ENCODE measurements at places on chromosomes 11 and 22. TPM values are rescaled to one million over a fixed set of nuclear protein-coding genes. Genes with fewer than 3 reads are reported as not detected.

The RASL10A gene
- 3.0 TPM for total RNA-seq

The HTR3A gene
- not detected for total RNA-seq

The OR8G5 gene
- not detected for total RNA-seq

- no peak for DNase-seq
Observed at GRCh38 chr11:68734111-68734510, 17.2 kb downstream of the TESMIN start.

DNA sequence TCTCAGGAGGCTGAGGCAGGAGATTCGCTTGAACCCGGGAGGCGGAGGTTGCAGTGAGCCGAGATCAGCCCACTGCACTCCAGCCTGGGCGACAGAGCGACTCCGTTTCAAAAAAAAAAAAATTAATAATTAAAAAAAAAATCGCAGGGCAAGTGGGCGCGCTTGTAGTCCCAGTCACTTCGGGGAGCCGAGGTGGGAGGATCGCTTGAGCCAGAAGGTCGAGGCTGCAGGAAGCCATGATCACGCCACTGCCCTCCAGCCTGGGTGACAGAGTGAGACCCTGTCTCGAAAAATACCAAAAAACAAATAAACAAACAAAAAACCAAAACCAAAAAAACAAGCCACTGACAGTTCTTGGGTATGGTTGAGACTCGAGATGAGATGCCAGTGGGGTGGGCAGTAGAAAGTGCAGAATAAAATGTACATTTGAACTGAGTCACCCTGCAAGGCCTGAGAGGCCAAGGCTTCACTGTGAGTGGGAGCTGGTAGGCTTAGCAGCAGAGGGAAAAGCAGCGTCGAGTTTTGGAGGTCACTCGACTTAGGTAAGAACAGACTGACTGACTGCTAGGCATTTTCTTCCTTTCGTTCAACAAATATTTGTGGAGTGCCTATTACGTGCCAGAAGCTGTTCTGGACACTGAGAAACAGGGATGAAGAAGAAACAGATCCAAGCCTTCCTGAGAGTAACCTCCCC lies 635 bp upstream of the LDHA start:
- no peak for DNase-seq

DNA sequence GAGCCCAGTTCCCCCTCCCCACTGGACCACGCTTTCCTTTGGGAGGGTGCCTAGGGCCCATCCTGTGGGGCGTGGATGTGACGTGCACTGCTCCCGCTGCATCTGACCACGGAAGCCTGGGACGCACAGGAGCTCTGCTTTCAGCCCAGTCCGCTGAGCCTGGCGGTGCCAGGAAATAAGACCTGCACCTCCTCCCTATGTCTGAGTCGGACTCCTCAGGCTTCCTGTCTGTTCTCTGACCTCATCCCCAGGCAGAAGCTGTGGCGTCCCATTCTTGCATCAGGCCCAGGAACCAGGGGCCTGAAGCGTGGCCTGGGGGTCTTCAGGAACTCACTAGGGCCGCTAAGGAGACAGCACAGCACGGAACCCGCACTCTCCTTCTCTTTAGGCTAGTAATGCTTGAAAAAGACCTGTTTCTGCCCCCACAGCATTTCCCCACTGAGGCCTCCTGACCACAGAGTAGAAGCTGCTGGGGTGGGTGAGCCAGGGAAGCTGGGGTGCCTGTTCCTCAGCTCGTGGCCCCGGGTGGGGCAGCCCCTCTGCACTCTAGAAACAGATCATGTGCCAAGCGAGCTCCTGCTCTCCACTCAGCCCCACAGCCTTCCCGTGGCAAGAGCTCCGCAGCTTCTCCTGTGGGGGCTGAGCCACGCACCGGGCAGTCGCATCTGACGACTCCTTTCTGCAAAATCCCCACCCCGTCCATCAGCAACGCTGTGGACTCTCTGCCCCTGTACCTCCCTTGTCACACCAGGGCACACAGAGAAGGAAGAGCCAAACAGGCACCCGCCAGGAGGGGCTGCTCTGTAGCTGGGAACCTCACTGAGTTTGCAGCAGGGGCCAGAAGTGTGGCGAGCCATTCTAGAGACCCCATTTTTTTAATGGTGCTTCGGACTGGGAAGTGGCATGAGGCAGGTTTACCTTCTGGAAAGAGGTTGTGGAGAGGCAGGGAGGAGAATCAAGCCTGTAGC lies 22.6 kb downstream of the MOV10L1 start:
- DNase-seq = no peak

GRCh38 chr11:119637481-119637880 lies 91.5 kb downstream of the NECTIN1 start:
- no peak for DNase-seq

GRCh38 chr11:74592441-74593362 lies at the start of gene POLD3:
POLD3 (plus strand) TSS chr11:74592582; CDS start chr11:74592659, 77 bp downstream.
- peak; percentile 93 for DNase-seq

DNA sequence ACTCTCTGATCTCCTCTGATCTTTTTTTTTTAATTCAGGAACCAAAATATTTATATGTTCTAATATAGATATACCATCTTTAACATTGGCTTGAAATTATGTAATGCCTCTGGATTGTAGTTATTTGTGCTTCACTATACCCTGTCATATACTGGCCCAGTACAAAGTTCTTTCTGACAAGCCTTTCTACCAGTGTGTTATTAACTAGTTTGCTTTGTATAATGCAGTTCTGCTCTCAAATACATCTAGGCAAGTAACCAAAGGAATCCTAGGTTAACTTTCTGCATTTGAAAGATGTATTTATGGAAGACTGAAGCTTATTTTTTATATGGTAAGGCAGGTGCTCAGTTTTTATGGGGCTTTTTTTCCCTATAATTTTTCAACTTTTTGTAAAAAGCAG lies 36.1 kb downstream of the ARHGEF12 start:
- DNase-seq = no peak

- no peak for DNase-seq
Observed at GRCh38 chr22:43917521-43917920, 6.1 kb upstream of the PNPLA3 start.
